Activated CD4-positive, alpha-beta T cell treated with anti-CD3 and anti-CD28 coated beads for 1 hour (primary cell): ENCODE measurements at places on chromosomes 7 and 10.

DNA sequence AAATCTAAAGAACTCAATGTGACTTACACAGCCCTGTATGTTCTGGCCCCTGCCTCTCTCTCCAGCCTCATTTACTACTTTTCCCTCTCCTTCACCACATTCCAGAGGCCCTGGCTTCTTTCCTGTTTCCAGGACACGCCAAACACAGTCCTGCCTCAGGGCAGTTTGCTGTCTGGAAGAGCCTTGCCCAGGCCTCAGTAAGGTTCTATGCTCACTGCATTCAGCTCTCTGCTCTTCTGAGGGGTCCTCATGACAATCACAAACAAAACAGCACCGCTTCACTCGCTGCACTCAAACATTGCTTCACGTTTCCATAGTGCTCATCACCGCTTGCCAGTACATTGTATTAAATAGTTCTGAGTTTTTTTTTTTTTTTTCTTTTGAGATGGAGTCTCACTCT, 35.1 kb upstream of the GARS1 start:
- no peak for DNase-seq

DNA sequence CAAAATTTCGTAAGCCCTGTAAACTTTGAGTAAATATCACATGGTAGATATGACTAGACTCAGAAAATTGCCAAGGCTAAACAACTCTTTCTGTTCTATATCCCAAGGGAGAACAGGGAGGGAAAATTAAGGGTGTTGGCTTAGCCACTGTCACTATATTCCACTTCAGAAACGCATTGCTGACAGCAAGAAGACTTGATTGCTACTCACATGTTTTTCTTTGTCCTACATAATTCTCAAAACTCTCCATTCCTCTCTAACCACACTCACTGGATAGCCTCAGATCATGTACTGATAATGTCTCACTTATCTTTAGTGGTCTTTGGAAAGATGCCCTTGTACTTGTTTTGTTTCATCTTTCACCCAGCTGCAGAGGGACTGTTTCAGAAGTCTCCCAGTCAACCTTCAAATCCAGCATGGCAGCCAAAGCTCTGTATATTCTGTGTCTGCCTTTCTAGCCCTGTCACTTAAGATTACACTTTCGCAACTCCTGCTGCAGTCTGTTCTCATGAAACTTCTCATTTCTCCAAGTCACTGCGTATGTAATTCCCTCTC, 582.4 kb upstream of the FZD8 start:
- no peak for DNase-seq

GRCh38 chr10:14838582-14839304, 637 bp downstream of the HSPA14 start:
- DNase-seq: peak; percentile 12

- DNase-seq: no peak
Observed at GRCh38 chr10:31693491-31693890, 235.1 kb downstream of the ARHGAP12 start.

DNA sequence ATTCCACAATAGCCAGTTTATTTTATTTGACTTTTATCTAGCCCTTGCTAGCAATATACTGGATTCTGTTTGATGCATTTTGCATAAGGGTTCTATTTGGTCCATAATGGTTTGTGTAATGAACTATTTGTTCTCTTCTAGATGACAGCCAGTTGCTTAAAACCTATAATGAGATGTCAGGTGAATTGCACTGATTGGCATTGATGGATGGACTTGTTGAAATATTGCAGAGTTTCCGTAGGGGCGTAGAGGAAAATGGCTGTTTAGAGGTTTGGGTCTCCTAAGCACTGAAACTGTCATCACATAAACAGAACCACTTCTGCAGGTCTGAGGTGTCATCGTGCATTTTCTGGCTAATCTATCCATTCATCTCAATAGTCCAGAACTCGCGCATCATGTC, 124.9 kb upstream of the HDAC9 start:
- no peak for DNase-seq
